ENCODE measurements at places on chromosomes 12 and 14.

- no peak for DNase-seq
Measured at GRCh38 chr14:67541448-67542387, 8.6 kb downstream of the PLEKHH1 start.

DNA sequence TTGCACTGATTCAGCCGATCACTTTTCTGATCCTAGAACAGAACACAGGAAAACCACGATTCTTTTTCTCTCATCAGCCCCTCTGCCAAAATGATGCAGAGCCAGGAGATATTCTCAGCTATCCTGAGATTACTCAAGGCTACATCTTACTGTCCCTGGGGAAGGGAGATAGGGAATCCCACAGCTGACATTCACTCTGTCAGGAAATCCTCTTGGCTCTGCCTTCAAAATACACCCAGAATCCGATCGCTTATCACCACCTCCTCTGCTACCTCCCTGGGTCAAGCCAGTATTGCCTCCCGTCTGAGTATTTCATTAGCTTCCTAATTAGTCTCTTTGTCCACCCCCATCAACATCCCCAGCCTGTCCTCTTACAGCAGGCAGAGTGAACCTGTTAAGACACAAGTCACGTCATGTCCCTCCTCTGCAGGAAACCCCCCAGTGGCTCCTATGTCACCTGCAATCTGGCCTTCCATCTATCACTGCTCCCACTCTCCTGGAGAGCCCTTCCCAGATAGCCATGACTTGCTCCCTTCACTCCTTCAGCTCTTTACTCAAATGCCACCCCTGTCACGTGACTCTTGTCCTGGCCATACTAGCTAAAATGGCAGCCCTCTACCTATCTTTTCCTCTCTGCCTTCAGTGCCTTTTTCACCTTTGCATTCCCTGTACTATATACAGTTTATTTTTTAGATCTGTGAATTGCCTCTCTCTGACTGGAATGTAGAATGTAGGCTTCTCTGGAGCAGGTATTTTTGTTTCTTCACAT is 70.3 kb downstream of the GALNT4 start:
- no peak for DNase-seq

DNA sequence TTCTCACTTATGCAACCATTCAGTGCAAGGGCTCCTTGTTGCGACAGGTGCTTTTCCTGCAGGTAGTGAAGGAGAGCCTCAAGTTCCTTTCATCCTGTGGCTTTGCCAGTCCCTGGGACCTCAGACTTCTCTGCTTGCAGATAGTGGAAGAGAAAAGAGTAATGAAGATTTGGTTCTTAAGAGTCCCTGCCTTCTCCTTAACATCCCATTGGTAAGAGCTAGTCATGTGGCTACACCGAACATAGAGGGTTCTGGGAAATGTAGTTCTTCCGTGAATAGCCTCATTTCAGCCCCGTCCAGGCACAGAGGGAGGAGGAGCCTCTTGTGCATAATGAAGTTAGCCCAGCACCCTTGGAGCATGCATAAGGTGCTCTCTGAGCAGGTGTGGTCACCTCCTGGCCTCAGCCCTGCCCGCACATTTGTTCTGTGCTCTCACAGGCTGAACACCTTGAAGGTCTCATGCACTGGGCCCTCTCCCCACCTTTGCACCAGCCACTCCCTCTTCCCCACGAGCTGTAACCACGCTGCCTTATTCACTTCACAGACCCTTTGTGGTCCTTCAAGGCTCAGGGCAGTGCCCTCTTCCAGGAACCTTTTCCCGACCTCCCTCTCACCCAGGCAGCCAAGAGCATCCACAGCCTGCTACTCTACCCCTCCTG is 134.0 kb downstream of the BCL11B start:
- DNase-seq = peak; percentile 6

GRCh38 chr14:92718664-92719063 is 29.8 kb downstream of the LGMN start:
- DNase-seq = no peak

DNA sequence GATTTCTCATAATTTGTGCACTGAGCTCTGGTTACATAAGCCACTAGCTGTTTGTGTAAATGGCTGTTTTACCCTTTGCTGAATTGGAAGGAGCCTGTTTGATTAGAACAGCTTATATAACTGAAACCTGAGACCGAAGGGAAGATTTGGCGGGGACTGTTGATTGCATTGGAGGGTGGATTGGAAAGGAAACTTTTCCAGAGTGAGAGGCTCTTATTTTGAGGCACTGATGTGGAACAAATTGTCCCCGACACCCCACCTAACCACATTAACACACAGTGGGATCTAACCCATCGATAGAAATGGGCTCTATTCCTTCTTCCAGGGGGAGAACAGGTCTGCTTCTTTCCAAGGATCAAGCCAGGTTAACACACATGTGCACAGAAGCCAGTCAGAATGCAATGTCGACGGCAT is 51.7 kb downstream of the TMEM30B start:
- DNase-seq = no peak

- DNase-seq = no peak
Measured at GRCh38 chr12:95164656-95165055, 52.6 kb downstream of the FGD6 start.

Data from CD4-positive, alpha-beta T cell treated with Interleukin-4 for 4 hours (primary cell).